ENCODE measurements at places on chromosomes 11 and 22.

DNA sequence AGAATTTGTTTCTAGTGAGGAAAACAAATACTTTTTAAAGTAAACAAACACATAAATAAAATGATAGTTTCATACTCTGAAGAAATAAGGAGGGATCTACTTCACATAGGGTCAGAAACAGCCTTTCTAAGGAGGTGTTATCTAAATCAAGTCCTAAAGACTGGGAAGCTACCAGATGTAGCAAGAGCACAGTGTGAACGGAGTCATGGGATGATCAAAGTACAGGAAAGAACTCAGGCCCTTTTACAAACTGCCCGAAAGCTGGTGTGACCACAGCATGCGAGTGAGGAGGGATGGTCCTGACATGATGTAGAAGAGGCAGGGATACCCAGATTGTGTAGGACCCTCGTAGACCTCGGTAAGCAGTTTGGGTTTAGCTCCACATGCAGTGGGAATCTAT is 102.8 kb downstream of the ARHGAP32 start:
- DNase-seq = no peak

GRCh38 chr11:57787920-57788702 is 26.5 kb downstream of the CTNND1 start:
- no peak for DNase-seq

GRCh38 chr22:49123621-49124192 is 704.0 kb downstream of the BRD1 start:
- DNase-seq = no peak

DNA sequence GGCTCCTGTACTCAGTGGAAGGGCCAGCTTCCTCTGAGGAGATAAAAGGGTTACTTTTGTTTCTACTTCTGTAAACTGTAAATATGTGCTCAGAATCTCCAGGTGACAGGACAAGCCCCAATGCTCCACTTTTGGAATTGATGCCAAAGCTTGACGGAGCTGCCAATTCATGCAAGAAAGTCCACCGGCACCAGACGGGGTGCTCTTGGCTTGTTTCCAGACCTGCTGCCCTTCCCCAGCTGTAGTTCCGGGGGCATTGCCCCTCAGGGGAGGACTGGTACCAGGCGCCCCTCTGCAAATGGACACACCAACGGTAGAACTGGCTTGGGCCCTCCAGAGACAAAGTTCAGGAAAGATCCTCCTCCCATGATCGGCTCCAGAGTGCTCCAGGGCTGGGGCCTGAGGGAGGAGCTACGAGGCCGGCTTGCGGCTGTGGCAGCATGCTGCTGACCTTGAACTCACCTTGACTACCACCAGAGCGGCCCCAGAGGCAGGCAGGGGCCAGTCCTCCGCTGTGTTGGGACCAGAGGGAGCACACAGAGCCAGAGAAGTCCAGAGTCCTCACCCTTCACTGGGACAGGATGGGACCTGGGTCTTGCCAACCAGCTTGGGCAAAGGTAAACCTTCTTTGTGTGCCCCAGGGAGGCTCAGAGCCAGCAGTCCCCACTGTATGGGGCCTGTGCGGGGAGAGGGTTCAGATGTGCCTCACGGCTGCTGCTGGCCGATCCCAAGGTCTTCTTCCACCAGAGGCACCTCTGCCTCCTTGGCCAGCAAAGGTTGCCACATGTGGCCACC is 17.8 kb upstream of the OAF start:
- DNase-seq = no peak

DNA sequence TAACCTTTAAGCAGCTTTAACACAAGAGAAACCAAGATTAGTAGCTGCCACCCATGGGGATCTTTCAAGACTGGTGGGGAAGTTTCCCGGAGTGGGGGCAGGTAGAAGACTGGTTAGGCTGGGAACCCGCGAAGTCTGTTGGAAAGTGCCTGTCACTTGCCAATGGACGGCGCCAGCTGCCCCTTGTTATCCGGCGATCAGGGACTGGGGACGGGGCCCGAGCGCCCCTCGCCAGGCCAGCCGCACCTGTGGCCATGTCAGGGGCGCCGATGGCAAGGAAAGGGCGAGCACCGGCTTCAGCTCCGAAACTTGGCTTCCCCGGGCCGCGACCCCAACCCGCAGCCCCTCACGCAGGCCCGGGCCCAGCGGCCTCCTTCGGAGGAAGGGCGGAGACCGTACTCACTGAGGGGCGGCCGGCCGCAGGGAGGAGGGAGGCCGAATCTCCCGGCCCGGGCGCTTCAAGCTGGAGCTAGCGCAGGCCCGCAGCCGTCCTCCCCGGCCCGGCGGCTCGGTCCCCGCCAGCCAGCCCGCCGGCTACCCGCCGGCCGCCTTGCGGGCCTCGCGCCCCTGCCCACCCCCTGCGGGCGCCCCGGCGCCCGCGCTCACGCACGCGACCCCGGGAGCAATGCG is 539 bp downstream of the EIF4ENIF1 start:
- no peak for DNase-seq

GRCh38 chr11:35404388-35404775 is 15.0 kb downstream of the SLC1A2 start:
- no peak for DNase-seq

DNA sequence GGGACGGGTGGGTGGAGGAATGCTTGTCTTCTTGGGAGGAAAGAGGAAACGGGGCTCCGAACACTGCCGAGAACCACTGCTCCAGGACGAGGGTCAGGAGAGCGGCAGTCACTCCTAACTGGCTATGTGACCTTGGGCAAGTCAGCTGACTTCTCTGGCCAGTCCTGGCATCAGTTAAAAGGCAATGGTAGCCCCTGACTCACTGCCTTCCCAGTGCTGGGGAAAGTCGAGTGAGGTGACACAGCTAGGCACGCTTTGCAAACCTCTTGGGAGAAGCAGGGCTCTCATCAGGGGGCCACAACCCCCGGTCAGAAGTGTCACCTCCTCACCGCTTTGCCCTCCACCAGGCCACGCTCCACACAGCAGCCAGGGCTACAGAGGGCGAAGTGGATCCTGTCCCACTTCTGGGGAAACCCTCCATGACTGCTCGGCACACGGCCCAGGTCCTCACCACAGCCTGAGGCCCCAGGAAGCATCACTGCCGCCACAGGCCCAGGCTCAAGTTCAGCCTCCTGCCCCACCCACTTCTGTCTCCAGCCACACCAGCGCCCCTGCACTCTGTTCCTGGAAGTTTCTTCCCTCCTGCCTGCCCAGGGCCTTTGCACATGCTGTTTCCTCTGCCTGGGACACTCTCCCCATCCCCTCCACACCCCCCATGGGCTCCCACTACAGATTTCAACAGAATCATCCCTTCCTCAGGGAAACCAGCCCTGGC is 16.3 kb downstream of the IL2RB start:
- DNase-seq = no peak

- no peak for DNase-seq
Observed at GRCh38 chr11:45556851-45557707, 108.3 kb downstream of the CHST1 start.
